ENCODE measurements at places on chromosomes 13 and 19.

GRCh38 chr19:40425450-40426287 lies at the start of gene SERTAD1:
Gene SERTAD1 (minus strand): TSS chr19:40425992. CDS start chr19:40423546, 2,446 bp downstream.
- DNase-seq: peak; percentile 98

GRCh38 chr13:30633861-30634260 lies 16.1 kb downstream of the USPL1 start:
- DNase-seq: no peak

GRCh38 chr13:80290591-80290990 lies 50.3 kb downstream of the SPRY2 start:
- no peak for DNase-seq

- DNase-seq: no peak
Measured at GRCh38 chr19:38060331-38060730, 153.3 kb downstream of the SIPA1L3 start.

DNA sequence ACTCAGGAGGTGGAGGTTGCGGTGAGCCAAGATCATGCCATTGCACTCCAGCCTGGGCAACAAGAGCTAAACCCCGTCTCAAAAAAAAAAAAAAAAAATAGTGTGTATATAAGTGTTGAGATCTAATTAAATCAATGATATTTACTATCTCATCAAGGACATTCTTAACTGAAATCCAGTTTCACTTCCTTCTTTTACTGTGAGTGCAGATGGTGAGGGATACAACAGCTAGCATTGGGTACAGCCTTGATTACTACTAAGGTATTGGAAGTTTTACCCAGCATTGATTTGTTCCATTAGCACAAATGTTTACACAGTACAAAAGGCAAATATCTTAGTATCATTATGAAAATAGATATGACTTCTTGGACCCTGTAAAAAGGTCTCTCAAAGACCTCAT lies 546.6 kb downstream of the KCTD12 start:
- DNase-seq: no peak

DNA sequence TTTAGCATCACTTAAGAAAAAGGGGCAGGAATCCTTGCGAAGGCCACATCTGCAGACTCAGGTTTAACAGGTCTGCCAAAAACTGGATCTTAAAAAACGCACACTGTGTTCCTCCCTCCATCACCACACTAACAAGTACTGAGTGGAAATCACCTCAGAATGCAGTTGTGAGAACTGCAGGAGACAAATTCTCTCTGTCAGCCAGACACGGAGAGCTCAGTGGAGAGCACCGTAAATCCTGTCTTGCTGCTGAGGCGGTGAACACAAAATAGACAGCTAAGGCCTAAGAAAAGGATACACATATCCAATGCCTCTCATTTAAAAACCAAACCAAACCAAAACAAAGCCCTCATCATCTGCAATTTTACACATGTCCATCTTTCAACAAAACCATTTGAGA lies 1287.6 kb downstream of the EFNB2 start:
- no peak for DNase-seq

DNA sequence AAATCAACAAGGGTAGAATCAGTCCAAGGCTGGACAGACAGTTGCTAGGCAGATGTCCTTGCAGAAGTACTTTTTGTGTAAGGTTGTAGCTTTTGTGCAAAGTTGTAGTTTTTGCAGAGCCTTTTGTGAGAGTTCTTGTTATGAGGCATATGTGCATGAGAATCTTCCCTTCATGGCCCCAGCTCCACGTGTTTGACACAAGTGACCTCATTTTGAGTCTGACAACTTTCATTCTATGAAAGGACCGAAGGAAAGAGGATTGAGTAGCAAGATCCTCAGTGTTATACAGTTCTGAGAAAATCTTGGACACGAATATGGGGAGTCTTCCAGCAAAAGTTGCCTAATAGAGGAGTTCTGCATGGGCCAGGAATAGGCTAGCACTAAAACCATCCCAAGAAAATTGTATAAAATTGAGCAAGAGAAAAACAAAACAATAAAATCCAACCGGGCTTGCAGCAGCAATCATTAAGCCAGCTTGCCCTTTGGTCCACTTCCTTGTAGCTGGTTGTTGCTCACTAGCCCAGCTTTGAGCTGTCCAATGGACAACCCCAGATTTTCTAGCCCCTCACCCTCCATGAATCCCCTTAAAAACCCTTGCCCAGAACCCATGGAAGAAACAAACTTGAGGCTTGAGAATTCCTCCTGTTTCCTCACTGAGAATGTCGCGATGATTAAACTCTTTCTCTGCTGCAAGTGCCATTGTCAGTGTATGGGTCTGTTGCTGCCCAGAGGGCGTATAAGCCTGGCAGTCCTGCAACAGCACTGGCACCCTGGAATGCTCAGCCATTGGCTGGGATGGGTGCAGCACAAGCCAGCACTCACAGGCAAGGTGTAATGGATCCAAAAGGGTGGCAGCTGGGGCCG lies 6.5 kb downstream of the EPSTI1 start:
- DNase-seq: no peak

- DNase-seq: no peak
Measured at GRCh38 chr19:10736916-10737551, 19.2 kb downstream of the DNM2 start.

DNA sequence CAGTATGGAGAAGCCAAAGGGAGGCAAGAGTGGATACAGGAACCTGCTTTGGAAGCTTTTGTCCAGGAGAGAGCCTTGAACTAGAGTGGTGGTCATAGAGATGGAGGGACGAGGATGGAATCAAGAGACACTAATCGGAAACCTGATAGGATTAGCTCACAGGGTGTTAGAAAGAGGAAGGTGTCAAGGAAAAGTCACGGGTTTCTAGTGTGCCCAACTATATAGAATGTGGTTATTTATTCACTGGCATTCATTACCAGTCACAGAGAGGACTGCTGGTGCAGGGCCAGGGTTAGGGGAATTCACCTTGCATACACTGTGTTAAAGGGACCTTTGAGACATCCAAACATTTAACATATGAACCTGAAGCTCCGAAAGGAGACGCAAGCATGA lies 43.4 kb upstream of the URAD start:
- DNase-seq: no peak

- no peak for DNase-seq
Measured at GRCh38 chr13:82947683-82948082, 934.6 kb downstream of the SLITRK1 start.

Measured in H54 (cell line).